ENCODE measurements at places on chromosomes 1 and 21. TPM values are rescaled to one million over a fixed set of nuclear protein-coding genes. Genes with fewer than 3 reads are reported as not detected.

KAZN gene
- 12.0 TPM for total RNA-seq

FAM229A gene
- 6.5 TPM for total RNA-seq

ST6GALNAC5 gene
- 11.7 TPM for total RNA-seq

DNA sequence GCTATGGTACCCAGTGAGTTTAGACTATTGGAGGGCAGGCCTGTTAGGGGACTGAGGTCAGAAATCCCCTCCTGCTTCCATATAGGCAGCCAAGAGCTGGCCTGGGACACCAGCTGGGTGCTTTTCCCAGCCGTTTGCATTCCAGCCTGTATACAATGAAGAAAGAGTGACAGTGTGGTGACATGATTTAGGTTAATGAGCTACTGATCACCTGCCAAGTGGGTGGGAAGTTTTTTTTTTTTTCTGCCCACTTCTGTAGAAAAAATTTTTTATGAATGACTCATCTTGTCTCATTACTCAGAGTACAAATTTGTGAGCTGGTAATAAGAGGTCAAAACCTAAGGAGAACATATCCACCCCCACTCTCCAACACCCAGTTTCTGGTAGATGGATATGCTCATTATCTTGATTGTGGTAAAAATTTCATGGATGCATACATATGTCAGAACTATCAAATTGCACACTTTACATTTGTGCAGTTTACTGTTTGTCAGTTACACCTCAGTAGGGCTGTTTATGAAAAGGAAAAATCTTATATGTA lies 16.4 kb upstream of the CGN start:
- no peak overlapping the region for H3K27ac ChIP-seq
- H3K4me3 ChIP-seq = no peak overlapping the region
- no peak for DNase-seq
- H3K27me3 ChIP-seq = no peaks in the 10 kb centered on the region
- no peaks in the 10 kb centered on the region for H3K4me1 ChIP-seq
- no peaks in the 10 kb centered on the region for H3K36me3 ChIP-seq

DNA sequence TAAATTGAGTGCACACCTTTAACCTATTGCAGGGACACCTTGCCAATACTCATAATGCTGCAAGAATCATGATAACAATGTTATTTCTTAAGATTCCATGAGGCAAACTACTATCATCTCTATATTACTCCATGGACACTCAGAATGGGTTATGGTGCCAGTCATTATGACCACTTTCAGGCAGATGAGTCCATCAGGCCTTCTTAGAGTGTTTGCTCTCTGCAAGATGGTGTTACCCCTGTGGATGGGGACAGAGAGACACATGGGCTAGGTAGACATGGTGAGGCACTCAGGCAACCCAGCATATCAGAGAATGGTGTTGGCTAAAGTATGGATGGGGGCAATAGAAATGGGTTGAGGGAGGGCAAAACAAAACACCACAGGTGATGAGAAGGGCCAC lies 59.7 kb downstream of the XCL2 start:
- H3K27ac ChIP-seq = peak overlapping the region; percentile 9
- no peaks in the 10 kb centered on the region for H3K4me1 ChIP-seq
- no peaks in the 10 kb centered on the region for H3K27me3 ChIP-seq

DNA sequence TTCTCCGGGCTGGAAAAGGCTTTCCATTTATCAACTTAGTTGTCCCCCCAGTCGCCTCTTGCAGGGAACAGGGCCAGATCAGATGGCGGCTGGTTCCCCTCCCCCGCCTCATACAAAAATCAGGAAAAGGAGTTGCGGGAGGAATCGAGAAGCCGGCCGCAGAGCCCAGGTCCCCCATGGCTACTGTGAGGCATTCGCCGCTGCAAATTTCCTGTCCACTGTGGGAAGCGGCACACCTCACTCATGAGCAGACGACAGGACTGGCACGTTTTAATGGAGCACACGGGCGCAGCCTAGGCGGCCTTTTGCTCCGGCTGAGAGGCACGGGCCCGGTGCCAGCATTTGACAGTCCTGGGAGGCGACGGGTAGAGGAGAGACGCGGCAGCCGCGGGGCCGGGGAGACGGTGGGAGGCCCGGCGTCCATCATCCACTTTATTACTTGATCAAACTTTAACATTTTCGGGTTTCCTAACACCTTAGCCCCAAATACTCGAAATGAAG lies 1.1 kb downstream of the GNG4 start:
- no peaks in the 10 kb centered on the region for H3K36me3 ChIP-seq
- H3K4me1 ChIP-seq = no peaks in the 10 kb centered on the region
- H3K27me3 ChIP-seq = no peaks in the 10 kb centered on the region
- DNase-seq = no peak
- H3K27ac ChIP-seq = no peak overlapping the region
- no peak overlapping the region for H3K4me3 ChIP-seq

DNA sequence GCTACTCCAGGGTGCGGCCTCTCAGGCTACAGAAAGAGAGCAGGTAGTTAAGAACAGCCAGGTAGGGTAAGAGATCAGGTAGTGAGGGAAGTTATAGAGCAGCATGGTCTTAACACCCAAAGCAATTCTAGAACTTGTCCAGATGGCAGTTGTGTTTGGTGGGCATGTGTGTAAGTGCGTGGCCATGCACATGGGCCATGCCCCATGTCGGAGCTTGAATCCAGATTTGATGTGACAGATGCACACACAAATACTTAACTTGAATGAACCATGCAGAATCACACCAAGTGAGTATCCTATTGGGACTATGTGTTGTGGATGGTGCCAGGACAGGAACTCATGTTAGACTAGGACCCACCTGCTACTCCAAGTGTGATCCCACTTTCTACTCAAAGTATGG lies 145.7 kb upstream of the HMGB4 start:
- H3K4me1 ChIP-seq = no peaks in the 10 kb centered on the region
- no peaks in the 10 kb centered on the region for H3K36me3 ChIP-seq
- H3K27me3 ChIP-seq = no peaks in the 10 kb centered on the region
- no peak overlapping the region for H3K27ac ChIP-seq
- no peak for DNase-seq

- no peaks in the 10 kb centered on the region for H3K4me1 ChIP-seq
- DNase-seq = no peak
- H3K27me3 ChIP-seq = no peaks in the 10 kb centered on the region
- H3K36me3 ChIP-seq = no peaks in the 10 kb centered on the region
These were observed 107.7 kb downstream of the MAB21L3 start for GRCh38 chr1:116218922-116219321.

- no peak overlapping the region for H3K27ac ChIP-seq
- peaks cover 6% of the 10 kb centered on the region for H3K4me1 ChIP-seq
- H3K27me3 ChIP-seq = no peaks in the 10 kb centered on the region
- H3K4me3 ChIP-seq = no peak overlapping the region
- no peaks in the 10 kb centered on the region for H3K36me3 ChIP-seq
These were observed 48.7 kb downstream of the MRPS6 start for GRCh38 chr21:34122047-34122446.
